H1 (cell line): ENCODE measurements at places on chromosomes 1 and 21. TPM values are rescaled to one million over a fixed set of nuclear protein-coding genes. Genes with fewer than 3 reads are reported as not detected.

GRCh38 chr1:2241820-2242219 lies 13.7 kb downstream of the SKI start:
- H3K27ac ChIP-seq = no peak overlapping the region
- no peak for DNase-seq
- H3K27me3 ChIP-seq = no peaks in the 10 kb centered on the region

- H3K27me3 ChIP-seq = no peaks in the 10 kb centered on the region
- H3K27ac ChIP-seq = no peak overlapping the region
- DNase-seq = no peak
- no peaks in the 10 kb centered on the region for H3K36me3 ChIP-seq
- no peak overlapping the region for H3K4me3 ChIP-seq
- H3K4me1 ChIP-seq = no peaks in the 10 kb centered on the region; the same call in 1 of the 2 replicates
Observed at GRCh38 chr21:35257413-35257812, 208.3 kb upstream of the RUNX1 start.

S100A14 gene
- 1.4 and 1.5 TPM in 2 replicates for total RNA-seq

DNA sequence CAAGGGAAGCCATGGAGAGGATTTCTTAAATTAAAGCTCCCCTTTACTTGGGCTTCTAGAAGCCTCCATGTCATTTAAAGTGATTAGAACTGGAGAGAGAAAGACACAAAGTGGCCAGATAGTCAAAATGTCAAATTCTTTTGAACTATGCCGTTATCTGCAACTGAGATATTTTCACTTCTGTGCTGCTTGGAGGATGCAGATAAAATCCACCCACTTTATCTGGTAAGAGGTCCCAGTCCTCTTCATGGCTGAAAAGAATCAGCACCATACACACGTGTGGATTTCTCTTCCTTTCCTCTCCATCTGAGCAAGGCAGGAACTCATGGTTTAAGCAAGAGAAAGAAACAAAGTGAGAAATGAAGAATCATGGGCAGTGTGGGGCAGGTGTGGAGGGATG lies 276.9 kb upstream of the RUNX1 start:
- no peaks in the 10 kb centered on the region for H3K4me1 ChIP-seq
- H3K27ac ChIP-seq = no peak overlapping the region
- no peak for DNase-seq
- no peak overlapping the region for H3K4me3 ChIP-seq

GRCh38 chr1:243973169-243973568 lies 77.9 kb upstream of the ZBTB18 start:
- no peak for DNase-seq
- no peaks in the 10 kb centered on the region for H3K36me3 ChIP-seq
- H3K27me3 ChIP-seq = no peaks in the 10 kb centered on the region
- no peak overlapping the region for H3K4me3 ChIP-seq

DNA sequence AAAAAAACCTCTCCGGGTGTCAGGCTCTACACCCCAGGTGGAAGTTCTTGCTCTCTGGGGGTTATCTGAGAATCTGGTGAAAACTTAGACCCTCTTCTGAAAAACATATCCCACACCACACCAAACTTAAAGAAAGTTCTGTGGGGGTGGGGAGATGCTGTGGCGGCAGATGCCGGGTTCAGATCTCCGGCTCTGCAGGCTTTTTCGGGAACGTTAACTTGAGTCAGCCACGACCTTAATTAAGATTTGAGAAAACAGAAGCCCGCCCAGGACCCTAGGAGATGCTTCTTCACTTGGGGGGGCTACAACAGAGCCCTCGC lies 2.3 kb downstream of the RCC2 start:
- H3K4me1 ChIP-seq = peaks cover 35% of the 10 kb centered on the region
- peaks cover 57% of the 10 kb centered on the region for H3K36me3 ChIP-seq
- DNase-seq = no peak
- H3K27me3 ChIP-seq = peaks cover 6% of the 10 kb centered on the region; the same call in 1 of the 2 replicates
- peak overlapping the region; percentile 89 for H3K4me3 ChIP-seq

GRCh38 chr21:35945089-35945671 lies 115.1 kb downstream of the SETD4 start:
- H3K4me1 ChIP-seq = peaks cover 2% of the 10 kb centered on the region
- DNase-seq = no peak
- no peak overlapping the region for H3K4me3 ChIP-seq
- H3K27me3 ChIP-seq = no peaks in the 10 kb centered on the region
- H3K36me3 ChIP-seq = no peaks in the 10 kb centered on the region
- H3K27ac ChIP-seq = no peak overlapping the region

SLC6A9 gene
- 24.1 and 24.2 TPM in 2 replicates for total RNA-seq

DNA sequence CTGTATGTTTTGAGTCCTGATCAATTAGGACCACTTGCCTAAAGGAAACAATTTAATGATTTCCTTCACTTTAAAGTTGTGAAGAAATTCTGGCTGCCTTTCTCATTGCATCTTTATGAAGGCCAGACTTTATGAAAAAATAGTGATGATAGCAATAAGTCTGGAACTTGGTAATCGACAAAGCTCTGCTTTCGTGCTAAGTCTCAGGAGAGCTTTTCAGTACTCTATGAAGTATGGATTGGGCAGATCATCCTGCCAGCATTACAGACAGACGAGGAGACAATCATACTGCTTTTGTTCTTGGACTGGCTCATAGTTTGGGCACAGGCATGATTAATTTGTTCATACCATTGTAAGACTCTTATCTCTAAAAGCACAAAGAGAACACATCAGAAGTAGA lies 45.5 kb upstream of the KCNJ15 start:
- no peak overlapping the region for H3K27ac ChIP-seq
- H3K4me1 ChIP-seq = no peaks in the 10 kb centered on the region
- no peaks in the 10 kb centered on the region for H3K36me3 ChIP-seq
- no peak overlapping the region for H3K4me3 ChIP-seq

DNA sequence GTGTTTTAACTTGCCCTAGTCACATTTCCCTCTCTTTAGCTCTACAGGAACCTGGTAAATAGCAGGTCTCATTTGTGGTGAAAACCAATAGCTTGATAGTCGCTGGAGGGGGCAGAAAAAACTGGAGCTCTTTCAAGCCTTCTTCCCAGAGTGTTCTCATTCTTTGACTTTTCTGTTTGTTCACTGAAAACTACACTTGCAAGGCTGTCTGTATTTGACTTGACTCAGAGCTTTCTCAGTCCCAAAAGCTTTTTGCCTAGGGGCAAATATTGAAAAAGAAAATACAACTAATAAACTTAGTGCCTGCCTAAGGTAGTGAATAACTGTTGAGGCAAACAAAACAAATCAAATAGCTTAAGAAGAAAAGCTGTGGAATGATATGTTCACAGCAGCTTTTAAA lies 217.1 kb upstream of the CHRM3 start:
- no peaks in the 10 kb centered on the region for H3K36me3 ChIP-seq
- H3K27me3 ChIP-seq = no peaks in the 10 kb centered on the region

FMOD gene
- 0.27 and 0.32 TPM in 2 replicates for total RNA-seq

GRCh38 chr1:171084091-171084490 lies 6.6 kb upstream of the FMO3 start:
- no peaks in the 10 kb centered on the region for H3K27me3 ChIP-seq
- DNase-seq = no peak
- no peak overlapping the region for H3K27ac ChIP-seq
- no peak overlapping the region for H3K4me3 ChIP-seq
- H3K4me1 ChIP-seq = no peaks in the 10 kb centered on the region

DNA sequence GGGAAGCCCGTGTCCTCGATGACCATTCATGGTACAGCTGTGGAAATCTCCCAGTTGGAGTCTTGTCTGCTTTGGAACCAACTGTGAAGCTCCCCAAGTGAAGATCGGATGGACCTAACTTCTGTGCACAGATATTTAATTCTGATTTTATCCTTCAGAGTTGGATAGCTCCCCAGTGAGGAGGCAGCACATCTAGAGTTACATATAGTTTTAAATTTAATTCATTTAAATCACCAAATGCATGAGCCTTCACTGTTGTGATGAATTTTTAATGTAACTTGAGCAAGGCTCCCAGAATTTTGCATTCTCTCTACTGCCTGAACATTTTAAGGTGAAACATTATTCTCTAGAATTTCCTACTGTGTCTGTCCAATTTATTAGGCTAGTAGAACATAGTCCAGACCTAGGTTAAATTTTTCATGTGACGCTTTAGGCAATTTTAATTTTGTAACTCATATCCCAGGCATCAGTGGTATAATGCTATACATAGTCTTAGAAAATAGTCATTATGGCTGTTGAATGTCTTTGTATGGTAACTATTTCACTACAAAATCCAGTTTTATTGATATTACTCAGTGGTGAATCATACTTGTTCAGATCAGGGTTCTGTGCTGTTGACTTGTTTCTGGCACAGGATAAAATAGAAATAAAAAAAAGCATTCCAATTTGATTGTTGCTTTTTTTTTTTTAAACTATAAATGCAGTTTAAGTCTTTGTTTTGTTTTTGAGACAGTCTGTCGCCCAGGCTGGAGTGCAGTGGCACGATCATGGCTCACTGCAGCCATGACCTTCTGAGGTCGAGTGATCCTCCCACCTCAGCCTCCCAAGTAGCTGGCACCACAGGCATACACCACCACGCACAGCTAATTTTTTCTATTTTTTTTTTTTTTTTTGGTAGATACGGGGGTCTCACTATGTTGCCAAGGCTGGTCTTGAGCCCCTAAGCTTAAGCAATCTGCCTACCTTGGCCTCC lies 66.9 kb downstream of the PRDM2 start:
- H3K27me3 ChIP-seq = no peaks in the 10 kb centered on the region
- H3K36me3 ChIP-seq = no peaks in the 10 kb centered on the region
- no peak overlapping the region for H3K27ac ChIP-seq
- DNase-seq = no peak
- H3K4me1 ChIP-seq = peaks cover 17% of the 10 kb centered on the region

GRCh38 chr21:39016740-39017315 lies 166.4 kb downstream of the PSMG1 start:
- DNase-seq = no peak
- H3K27ac ChIP-seq = no peak overlapping the region
- H3K4me3 ChIP-seq = no peak overlapping the region
- no peaks in the 10 kb centered on the region for H3K27me3 ChIP-seq

- H3K4me1 ChIP-seq = peaks cover 15% of the 10 kb centered on the region
- no peaks in the 10 kb centered on the region for H3K27me3 ChIP-seq
- no peak overlapping the region for H3K27ac ChIP-seq
- H3K36me3 ChIP-seq = no peaks in the 10 kb centered on the region
- DNase-seq = no peak
Observed at GRCh38 chr1:54301497-54301896, 101.5 kb downstream of the MRPL37 start.

DNA sequence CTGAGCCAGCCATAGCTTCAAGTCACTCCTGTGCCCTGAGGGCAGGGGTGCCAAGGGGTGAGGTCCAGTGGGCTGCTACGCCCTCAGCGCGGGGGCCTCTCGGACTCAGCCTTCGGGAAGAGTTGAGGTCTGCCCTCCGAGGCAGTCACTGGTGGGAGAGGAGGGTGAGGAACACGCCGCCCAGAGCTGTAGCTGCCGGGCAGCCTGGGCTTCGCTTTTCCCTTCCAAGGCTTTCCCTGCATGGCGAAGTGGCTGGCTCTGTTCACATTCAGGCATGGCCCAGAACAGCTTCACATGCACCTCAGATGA lies 43.0 kb upstream of the C1orf174 start:
- H3K4me1 ChIP-seq = no peaks in the 10 kb centered on the region; the same call in 1 of the 2 replicates
- no peak overlapping the region for H3K27ac ChIP-seq
- no peak overlapping the region for H3K4me3 ChIP-seq
- no peaks in the 10 kb centered on the region for H3K27me3 ChIP-seq

PLEKHN1 gene
- 1.5 TPM in 2 replicates for total RNA-seq

DNA sequence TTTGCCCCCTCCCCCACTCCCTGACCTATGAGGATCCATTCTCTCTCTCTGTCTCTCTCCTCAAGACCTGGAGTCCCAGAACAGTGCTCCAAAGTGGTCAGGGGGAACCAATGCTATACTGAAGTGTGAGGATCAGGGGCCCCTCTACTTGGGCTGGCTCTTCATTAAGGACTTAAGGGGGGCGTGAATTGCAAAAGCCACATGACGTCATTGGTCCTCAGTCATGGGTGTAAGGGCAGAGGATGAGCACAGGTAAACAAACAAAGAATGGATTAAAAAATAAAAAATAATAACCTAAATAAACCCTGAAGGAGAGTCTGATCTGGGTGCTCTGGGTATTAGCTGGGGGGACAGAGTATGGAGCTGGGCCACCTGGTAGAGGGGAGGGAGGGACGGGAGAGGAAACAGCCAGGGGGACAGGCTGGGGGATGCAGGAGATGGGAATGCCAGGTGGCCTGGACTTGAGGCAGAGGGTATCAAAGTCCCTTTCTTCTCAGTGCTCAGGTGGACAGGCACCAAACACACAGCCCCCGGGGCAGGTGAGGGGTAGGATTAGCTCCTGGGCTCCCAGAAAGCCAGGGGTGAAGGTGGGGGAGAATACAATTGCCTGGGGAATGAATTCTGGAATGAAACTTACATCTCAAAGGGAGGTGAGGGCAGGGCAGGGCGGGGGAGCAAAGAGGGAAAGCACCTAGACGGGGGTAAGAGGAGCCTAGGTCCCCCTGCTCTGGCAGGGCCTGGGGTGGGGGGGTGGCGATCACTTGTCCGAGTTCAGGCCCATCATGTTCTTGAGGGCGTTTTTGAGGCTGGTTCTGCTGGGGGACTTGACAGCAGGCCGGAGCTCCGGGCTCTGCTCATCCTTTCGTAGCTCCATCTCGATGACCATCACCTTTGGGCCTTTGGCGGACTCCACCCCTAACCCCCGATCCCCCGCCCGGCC lies 4.6 kb downstream of the MPZ start:
- H3K36me3 ChIP-seq = no peaks in the 10 kb centered on the region
- H3K4me1 ChIP-seq = peaks cover 13% of the 10 kb centered on the region
- H3K4me3 ChIP-seq = peak overlapping the region; percentile 70
- no peak overlapping the region for H3K27ac ChIP-seq
- no peaks in the 10 kb centered on the region for H3K27me3 ChIP-seq

- H3K4me3 ChIP-seq = no peak overlapping the region
- no peaks in the 10 kb centered on the region for H3K27me3 ChIP-seq
- H3K36me3 ChIP-seq = no peaks in the 10 kb centered on the region
- DNase-seq = no peak
- no peak overlapping the region for H3K27ac ChIP-seq
- H3K4me1 ChIP-seq = no peaks in the 10 kb centered on the region
Observed at GRCh38 chr1:171142416-171143385, 42.4 kb upstream of the FMO2 start.

GRCh38 chr21:19237608-19238007 lies 834.0 kb upstream of the TMPRSS15 start:
- no peak overlapping the region for H3K27ac ChIP-seq
- no peak overlapping the region for H3K4me3 ChIP-seq
- DNase-seq = no peak
- H3K36me3 ChIP-seq = no peaks in the 10 kb centered on the region
- H3K4me1 ChIP-seq = no peaks in the 10 kb centered on the region

RASSF5 gene
- total RNA-seq = 1.8 and 2.3 TPM in 2 replicates

GRCh38 chr1:187517546-187517945 lies 688.8 kb downstream of the PLA2G4A start:
- H3K36me3 ChIP-seq = no peaks in the 10 kb centered on the region
- no peaks in the 10 kb centered on the region for H3K4me1 ChIP-seq
- no peaks in the 10 kb centered on the region for H3K27me3 ChIP-seq
- H3K4me3 ChIP-seq = no peak overlapping the region

PALMD gene
- not detected in 2 replicates for total RNA-seq

GRCh38 chr1:79457562-79458224 lies 451.2 kb upstream of the ADGRL4 start:
- H3K36me3 ChIP-seq = no peaks in the 10 kb centered on the region
- H3K27ac ChIP-seq = no peak overlapping the region
- H3K4me1 ChIP-seq = no peaks in the 10 kb centered on the region
- no peaks in the 10 kb centered on the region for H3K27me3 ChIP-seq
